ENCODE measurements at places on chromosomes 5 and 9.

DNA sequence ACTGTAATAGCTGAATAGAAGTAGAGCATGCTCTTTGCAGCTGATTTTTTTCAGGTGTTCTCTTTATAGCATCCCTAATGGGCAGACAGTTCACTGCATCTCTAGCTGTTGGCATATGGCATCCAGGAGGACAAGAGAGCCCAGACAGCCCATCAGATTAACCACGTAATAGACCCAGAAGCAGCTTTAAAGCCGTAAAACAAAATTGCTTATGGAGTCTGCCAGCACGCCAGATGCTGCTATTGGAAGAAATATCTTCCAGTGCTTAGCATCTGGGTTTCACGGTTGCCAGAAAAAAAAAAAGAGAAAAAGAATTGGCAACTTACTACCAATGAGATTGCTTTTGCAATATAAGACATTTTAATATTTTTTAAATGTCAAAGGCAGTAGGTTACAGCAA is 869.4 kb upstream of the NUDT12 start:
- DNase-seq: no peak

- DNase-seq: no peak
Measured at GRCh38 chr5:36060420-36060887, 6.2 kb downstream of the UGT3A2 start.

DNA sequence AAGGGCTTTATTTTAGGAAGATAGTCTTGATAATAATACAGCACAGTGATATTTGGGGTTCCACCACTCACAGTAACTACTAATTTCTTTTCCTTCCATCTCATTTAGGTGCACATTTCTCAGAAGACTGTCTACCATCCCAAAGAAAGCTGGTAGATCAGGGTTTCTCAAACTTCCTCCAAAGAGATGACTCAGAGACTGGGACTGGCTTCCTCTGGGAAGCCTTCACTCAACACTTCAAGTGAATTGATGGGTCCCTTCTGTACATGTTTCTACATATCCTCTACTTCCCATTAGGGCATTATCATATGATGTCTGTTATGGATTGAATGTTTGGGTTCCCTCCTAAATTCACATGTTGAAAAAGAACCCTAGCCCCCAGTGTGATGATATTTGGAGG is 138.5 kb downstream of the SPOCK1 start:
- DNase-seq: no peak

GRCh38 chr5:135600152-135600570 is 21.4 kb upstream of the CXCL14 start:
- no peak for DNase-seq

- DNase-seq: no peak
Measured at GRCh38 chr9:106482733-106483132, 380.2 kb upstream of the ZNF462 start.

GRCh38 chr5:45017568-45017967 is 208.8 kb downstream of the MRPS30 start:
- DNase-seq: no peak

- no peak for DNase-seq
Measured at GRCh38 chr9:129146441-129146941, 31.6 kb downstream of the IER5L start.

DNA sequence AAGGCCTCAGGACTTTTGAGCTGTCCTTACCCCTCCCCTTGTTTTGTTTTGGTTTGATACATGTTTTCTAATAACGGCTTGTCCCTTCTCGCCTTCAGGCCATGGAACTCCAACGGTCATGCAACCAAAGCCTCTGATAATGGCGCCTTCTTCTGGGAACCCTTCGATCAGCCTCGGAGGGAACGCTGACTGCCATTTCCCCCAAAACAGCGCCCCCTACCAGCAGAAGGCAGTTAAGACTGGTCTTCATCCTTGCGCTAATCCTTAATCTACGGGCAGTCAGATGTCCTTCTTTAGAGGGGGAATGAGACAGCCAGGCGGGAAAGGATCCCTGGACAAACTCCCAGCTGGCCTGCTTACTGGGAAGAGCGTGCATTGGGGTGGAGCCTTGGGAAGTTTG is 276.6 kb downstream of the ICE1 start:
- DNase-seq: no peak

DNA sequence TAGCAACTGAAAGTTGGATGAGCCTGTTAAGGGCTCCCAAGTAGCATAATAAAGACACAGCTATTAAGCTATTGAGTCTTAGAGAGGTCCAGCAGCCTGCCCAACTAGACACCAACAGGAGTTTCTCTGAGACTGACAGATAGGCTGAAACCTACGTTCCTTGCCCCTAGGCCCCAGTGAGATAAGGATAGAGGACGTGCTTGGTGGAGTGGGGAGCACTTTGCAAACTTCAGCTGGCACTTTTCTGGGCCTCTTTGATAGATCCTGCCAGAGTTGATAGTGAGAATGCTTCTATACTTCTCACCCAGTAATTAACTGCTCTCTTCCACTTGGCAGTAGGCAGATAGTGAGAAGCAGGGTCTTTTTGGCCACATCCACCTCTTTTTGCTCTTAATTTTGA is 20.8 kb upstream of the CTNNA1 start:
- DNase-seq: no peak

Measured in stimulated activated CD4-positive, alpha-beta T cell treated with anti-CD3 and anti-CD28 coated beads, Interleukin-12 subunit alpha, Interleukin-12 subunit beta, amount 100 ng/mL, for 4 hours (primary cell).